Adrenal gland (tissue), 19 donors: ENCODE measurements at places on chromosomes 2 and 18. TPM values are rescaled to one million over a fixed set of nuclear protein-coding genes. Genes with fewer than 3 reads are reported as not detected.

- no peaks in the 10 kb centered on the region for H3K36me3 ChIP-seq
- no peak overlapping the region for H3K27ac ChIP-seq
- no peaks in the 10 kb centered on the region for H3K27me3 ChIP-seq
- H3K4me1 ChIP-seq = peaks cover 6% of the 10 kb centered on the region
Observed at GRCh38 chr2:136030406-136030805, 45.0 kb upstream of the DARS1 start.

DNA sequence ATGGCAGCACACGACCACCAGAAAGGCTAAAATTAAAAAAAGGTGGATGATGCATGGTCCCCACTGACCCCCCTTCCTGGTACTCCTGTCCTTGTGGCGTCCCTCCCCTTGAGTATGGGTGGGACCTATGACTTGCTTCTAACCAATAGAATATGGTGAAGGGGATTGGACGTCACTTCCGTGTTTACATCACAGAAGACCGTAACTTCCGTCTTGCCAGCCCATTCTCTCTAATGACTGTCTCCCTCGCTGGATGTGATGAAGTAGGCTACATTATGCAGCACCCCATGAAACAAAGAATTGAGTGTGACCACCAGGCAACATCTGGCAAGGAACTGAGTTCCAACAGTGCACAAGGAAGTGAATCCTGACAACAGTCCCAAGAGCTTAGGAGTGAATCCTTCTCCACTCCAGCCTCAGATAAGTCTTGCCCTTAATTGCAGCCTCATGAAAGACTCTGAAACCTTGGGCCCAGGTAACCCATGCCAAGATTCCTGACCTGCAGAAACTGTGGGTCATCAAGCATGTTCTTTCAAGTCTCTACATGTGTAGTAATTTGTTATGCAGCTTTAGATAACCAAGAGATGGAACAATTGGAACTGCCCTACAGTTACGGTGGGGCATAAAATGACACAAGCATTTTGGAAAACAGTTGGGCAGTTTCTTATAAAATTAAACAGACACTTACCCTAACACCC, 80.1 kb upstream of the NPAS2 start:
- no peak overlapping the region for H3K4me3 ChIP-seq
- H3K4me1 ChIP-seq = no peaks in the 10 kb centered on the region
- H3K36me3 ChIP-seq = no peaks in the 10 kb centered on the region
- no peak for DNase-seq

DNA sequence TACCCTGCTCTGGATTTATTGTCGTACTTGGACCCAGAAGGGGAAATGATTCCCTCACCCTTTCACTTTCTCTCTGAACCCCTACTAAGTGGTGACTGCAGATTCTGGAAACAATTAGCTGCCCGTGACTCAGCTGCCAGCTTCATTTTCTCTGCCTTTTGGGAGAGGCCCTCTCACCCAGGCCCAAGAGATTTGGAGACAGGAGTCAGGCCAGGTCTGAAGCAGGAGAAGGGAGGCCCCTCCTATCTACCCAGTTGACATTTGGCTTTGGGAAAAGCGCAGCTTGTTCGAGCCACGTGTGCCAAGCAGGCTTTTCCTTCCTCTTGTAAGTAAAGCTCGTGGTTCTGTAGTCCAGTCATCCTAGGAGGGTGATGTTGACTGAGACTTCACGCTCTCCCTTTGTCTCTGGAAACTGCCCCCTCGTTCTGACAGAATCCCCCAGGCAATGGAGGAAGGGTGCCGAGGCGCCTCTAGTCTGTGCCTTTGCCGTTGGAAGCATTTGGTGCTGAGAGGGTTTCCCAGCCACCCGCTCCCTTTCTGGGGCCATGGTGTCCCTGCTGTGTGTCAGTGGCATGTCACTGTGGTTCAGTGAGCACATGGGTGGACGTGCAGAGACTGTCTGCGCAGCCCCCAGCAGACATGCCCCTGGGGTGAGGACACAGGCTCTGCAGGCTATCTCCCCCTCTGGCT, 8.6 kb downstream of the OXER1 start:
- no peaks in the 10 kb centered on the region for H3K4me1 ChIP-seq
- no peak for DNase-seq
- H3K4me3 ChIP-seq = no peak overlapping the region
- no peaks in the 10 kb centered on the region for H3K36me3 ChIP-seq
- H3K27me3 ChIP-seq = no peaks in the 10 kb centered on the region
- H3K27ac ChIP-seq = no peak overlapping the region

GRCh38 chr2:26088038-26088643, 54.3 kb downstream of the RAB10 start:
- H3K27me3 ChIP-seq = no peaks in the 10 kb centered on the region
- H3K36me3 ChIP-seq = no peaks in the 10 kb centered on the region
- H3K4me1 ChIP-seq = peaks cover 7% of the 10 kb centered on the region
- H3K4me3 ChIP-seq = no peak overlapping the region

DNA sequence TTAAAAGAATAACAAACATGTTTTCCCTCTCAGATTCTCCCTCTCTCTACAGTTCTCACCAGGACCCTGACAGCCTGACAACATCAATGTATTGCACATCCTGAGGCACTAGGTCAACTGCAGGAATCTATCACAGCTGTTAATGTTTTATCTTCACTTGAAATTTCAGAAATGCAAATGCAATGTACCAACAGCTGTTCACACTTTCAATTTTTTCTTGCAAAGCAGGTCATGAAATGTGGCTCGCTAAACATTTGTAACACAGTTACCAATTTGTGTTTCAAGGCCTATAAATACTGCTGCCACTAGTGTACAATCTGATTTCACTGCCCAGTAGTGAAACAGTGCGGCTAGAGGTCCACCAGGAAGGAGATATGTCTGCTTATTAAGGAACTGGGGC, 147.8 kb downstream of the EXOC6B start:
- H3K27me3 ChIP-seq = no peaks in the 10 kb centered on the region
- H3K27ac ChIP-seq = no peak overlapping the region
- no peaks in the 10 kb centered on the region for H3K4me1 ChIP-seq
- H3K4me3 ChIP-seq = no peak overlapping the region

DNA sequence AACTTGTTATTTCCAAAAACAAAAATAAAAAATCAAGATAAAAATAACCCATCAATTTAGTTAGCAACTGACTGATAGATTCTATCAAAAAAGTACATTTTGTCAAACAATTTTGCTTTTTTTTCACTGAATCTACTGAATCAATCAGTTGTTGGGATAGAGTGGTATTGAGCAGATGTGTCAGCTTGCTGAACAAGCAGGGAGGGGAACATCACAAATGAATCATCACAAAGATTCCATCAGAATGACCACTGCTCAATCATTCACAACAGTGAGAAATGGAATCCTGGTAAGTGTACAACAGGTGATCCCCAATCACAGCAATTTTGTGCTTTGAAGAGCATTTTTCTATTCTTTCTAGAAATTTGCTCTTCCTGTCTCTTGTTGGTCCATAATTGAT, 12.3 kb upstream of the SLC14A2 start:
- DNase-seq = no peak
- no peaks in the 10 kb centered on the region for H3K36me3 ChIP-seq
- no peak overlapping the region for H3K4me3 ChIP-seq
- H3K4me1 ChIP-seq = no peaks in the 10 kb centered on the region
- H3K27ac ChIP-seq = no peak overlapping the region

DNA sequence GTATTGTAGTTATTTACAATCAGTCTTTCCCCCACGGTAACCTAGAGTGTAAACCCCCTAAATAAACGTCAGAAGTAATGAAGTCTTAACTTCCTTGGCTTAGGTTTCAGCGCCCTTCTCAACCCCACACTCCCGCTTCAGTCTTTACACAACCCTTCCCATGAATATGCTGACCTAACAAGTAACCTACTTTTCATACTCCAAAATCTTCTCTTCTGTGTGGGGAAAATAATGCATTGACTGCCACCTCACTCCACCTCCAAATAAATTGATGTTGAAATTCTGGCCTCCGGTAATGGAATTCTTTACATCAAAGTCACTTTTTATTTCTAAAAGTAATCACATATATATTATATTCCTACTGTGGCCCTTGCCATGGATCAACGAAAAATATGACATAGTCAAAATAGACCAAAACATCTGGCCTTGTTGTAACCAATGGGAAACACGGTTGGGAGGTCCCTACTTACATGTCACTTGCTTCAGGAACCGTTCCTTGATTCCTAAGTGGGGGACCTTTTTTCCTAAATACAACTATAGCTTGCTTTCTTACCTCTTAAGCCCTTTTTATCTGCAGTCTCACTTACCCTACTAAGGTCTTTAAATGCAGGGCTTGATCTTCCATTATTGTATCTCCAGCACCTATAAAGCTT, 961 bp downstream of the GEN1 start:
- H3K4me1 ChIP-seq = peaks cover 19% of the 10 kb centered on the region
- no peaks in the 10 kb centered on the region for H3K36me3 ChIP-seq
- no peak overlapping the region for H3K27ac ChIP-seq
- no peaks in the 10 kb centered on the region for H3K27me3 ChIP-seq
- DNase-seq = no peak

- no peak for DNase-seq
- no peak overlapping the region for H3K4me3 ChIP-seq
- H3K27me3 ChIP-seq = no peaks in the 10 kb centered on the region
- peaks cover 6% of the 10 kb centered on the region for H3K4me1 ChIP-seq
Observed at GRCh38 chr2:26466662-26467310, 11.1 kb downstream of the OTOF start.

- no peak for DNase-seq
- no peak overlapping the region for H3K27ac ChIP-seq
- H3K4me3 ChIP-seq = no peak overlapping the region
- H3K27me3 ChIP-seq = no peaks in the 10 kb centered on the region
- H3K4me1 ChIP-seq = no peaks in the 10 kb centered on the region
- H3K36me3 ChIP-seq = no peaks in the 10 kb centered on the region
Observed at GRCh38 chr2:160859096-160859495, 301.1 kb upstream of the TANK start.

DNA sequence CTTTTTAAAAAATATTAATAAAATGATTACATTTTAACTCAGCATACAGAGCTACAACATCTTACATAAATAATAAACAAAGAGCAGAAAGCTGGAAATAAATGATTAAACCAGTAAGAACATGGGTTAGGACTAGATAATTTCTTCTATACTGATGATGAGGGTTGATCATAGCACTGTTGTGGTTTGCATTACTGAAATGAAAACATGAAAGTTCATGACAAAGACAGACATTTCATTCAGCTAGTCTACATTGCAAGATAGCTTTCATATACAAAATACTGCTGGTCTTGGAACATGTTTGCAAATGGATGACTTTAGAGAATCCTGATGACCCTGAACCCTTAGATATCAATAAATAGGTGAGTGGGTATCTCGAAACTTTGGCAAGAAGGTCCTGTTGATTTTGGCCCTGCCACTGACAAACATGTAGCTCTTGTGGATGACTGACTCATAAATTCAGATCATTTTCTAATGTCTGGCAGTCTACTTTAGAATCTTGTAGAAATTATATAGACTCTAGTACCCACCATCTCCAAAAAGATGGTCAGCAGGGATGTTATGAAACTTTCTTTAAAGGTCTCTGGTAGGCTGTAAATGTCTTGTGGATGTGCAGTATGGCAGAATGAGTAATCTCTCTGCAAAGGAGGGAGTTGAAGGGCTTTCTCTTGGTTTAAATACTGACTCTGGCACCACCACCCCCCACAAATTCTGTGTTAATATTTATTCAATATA, 15.5 kb upstream of the CDC42EP3 start:
- H3K36me3 ChIP-seq = no peaks in the 10 kb centered on the region
- H3K4me3 ChIP-seq = no peak overlapping the region
- H3K27me3 ChIP-seq = no peaks in the 10 kb centered on the region
- no peak overlapping the region for H3K27ac ChIP-seq
- no peaks in the 10 kb centered on the region for H3K4me1 ChIP-seq

DNA sequence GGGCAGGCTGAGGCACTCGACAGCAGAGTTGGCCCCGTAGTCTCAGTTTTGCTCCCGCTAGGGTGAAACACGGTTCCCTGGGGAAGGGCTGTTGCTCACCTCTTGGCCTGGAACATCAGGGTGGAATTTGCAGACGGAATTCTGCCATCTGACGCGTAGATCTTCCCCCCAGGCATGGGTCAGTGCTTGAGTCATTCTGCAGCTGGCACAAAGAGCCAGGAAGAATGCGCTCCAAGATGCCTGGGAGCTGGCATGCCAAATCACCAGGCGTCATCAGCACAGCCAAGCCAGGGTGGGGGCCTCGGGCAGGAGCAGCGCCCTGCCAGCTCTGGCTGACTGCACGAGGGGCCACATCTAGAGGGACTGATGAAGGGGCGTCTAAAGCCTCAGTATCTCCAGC, 42.7 kb downstream of the ODC1 start:
- H3K27me3 ChIP-seq = no peaks in the 10 kb centered on the region
- H3K36me3 ChIP-seq = no peaks in the 10 kb centered on the region
- H3K4me1 ChIP-seq = peaks cover 67% of the 10 kb centered on the region

GRCh38 chr2:68925295-68925896, 27.3 kb downstream of the GKN2 start:
- H3K4me1 ChIP-seq = no peaks in the 10 kb centered on the region
- H3K27ac ChIP-seq = no peak overlapping the region
- H3K36me3 ChIP-seq = no peaks in the 10 kb centered on the region

- H3K27ac ChIP-seq = peak overlapping the region; percentile 25
- no peaks in the 10 kb centered on the region for H3K27me3 ChIP-seq
- no peak overlapping the region for H3K4me3 ChIP-seq
- H3K4me1 ChIP-seq = peaks cover 38% of the 10 kb centered on the region
- no peaks in the 10 kb centered on the region for H3K36me3 ChIP-seq
Observed at GRCh38 chr2:68237404-68237803, 14.9 kb downstream of the PPP3R1 start.

GRCh38 chr2:70962885-70963878, 15.2 kb upstream of the ANKRD53 start:
- DNase-seq = peak; percentile 8
- peaks cover 6% of the 10 kb centered on the region for H3K4me1 ChIP-seq
- no peak overlapping the region for H3K27ac ChIP-seq
- no peaks in the 10 kb centered on the region for H3K36me3 ChIP-seq
- H3K27me3 ChIP-seq = no peaks in the 10 kb centered on the region

- DNase-seq = no peak
- H3K4me1 ChIP-seq = no peaks in the 10 kb centered on the region
- H3K27ac ChIP-seq = no peak overlapping the region
- no peaks in the 10 kb centered on the region for H3K27me3 ChIP-seq
- no peak overlapping the region for H3K4me3 ChIP-seq
Observed at GRCh38 chr2:54067851-54068375, 47.5 kb upstream of the ACYP2 start.

GRCh38 chr18:69958422-69958821, 10.7 kb upstream of the CD226 start:
- H3K27ac ChIP-seq = no peak overlapping the region
- no peak for DNase-seq
- H3K27me3 ChIP-seq = no peaks in the 10 kb centered on the region
- H3K36me3 ChIP-seq = no peaks in the 10 kb centered on the region
- no peak overlapping the region for H3K4me3 ChIP-seq
- H3K4me1 ChIP-seq = peaks cover 6% of the 10 kb centered on the region

GRCh38 chr2:106523976-106524665, 37.0 kb downstream of the CD8B2 start:
- DNase-seq = no peak
- no peak overlapping the region for H3K4me3 ChIP-seq
- H3K27ac ChIP-seq = no peak overlapping the region

ANKRD30BL gene
- not detected for total RNA-seq

SOWAHC gene
- total RNA-seq = 6.6 TPM

IL1F10 gene
- not detected for total RNA-seq

OTOS gene
- not detected for total RNA-seq

CHST9 gene
- total RNA-seq = 0.17 TPM

TIA1 gene
- total RNA-seq = 121 TPM

TLX2 gene
- not detected for total RNA-seq

EIPR1 gene
- total RNA-seq = 32.1 TPM
